Globus pallidus (tissue), 1 donor: ENCODE measurements at places on chromosomes 1 and 21.

GRCh38 chr1:11342621-11343032, 69.6 kb downstream of the UBIAD1 start:
- DNase-seq: no peak

- DNase-seq: no peak
These were observed 35.2 kb upstream of the NTPCR start for GRCh38 chr1:232915212-232915611.

- DNase-seq: no peak
These were observed 151.3 kb downstream of the APP start for GRCh38 chr21:26019236-26019635.

GRCh38 chr1:157145076-157145475, 6.9 kb upstream of the ETV3 start:
- no peak for DNase-seq

DNA sequence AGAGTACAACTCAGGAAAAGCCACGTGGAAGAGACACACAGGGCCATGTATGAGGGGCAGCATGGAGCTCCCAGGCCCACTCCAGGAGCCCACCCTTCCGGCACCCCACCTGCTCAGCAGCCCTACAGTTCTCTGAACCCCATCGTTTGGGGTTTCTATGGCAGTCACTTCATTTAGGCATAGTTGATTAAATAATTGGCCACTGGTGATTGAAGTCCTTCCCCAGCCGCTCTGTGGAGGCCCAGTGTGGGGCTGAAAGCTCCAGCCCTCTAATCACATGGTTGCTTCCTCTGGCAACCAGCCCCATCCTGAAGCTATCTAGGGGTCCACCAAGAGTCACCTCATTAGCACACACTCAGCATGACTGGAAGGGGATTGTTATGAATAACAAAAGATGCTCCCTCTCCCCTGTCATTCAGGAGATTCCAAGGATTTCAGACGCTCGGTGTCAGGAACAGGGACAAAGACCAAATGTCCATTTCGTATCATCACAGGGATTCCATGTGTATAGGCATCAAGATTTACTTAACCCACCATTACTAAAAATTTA, 12.2 kb upstream of the S100A7A start:
- no peak for DNase-seq

DNA sequence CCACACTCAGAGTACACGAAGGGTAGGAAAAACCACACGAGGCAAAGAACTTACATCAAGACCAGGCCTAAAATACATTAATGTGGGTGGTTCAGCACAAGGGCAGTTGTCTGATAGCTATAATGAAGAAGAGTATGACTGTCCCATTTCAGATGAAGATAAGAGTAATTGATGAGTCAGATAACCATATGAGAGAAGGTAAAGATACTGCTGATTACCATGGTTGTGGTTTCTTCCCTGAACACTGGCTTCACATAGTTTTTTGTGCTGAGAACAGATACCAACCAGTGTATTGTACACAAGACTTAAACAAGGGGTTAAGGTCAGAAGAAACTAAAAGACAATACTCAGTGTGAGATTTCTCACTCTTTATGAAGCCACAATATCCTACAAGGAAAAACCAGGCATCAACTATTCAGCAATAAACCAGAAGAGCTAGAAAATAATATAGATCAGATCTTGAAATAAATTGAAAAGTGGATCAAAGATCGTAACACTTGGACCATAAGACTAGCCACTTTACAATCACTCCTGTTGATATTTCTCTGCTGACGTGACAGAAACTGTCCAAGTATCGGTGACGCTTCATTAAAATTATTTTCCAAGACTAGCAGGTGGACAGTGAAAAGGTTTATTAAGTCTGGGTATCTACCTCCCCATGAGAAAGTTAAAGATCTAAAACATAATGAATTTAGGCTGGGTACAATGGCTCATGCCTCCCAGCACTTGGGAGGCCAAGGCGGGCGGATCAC, 28.6 kb downstream of the PUM1 start:
- DNase-seq: no peak
